ENCODE measurements at places on chromosomes 12 and 14. TPM values are rescaled to one million over a fixed set of nuclear protein-coding genes. Genes with fewer than 3 reads are reported as not detected.

Gene SIX6
- not detected for total RNA-seq

DNA sequence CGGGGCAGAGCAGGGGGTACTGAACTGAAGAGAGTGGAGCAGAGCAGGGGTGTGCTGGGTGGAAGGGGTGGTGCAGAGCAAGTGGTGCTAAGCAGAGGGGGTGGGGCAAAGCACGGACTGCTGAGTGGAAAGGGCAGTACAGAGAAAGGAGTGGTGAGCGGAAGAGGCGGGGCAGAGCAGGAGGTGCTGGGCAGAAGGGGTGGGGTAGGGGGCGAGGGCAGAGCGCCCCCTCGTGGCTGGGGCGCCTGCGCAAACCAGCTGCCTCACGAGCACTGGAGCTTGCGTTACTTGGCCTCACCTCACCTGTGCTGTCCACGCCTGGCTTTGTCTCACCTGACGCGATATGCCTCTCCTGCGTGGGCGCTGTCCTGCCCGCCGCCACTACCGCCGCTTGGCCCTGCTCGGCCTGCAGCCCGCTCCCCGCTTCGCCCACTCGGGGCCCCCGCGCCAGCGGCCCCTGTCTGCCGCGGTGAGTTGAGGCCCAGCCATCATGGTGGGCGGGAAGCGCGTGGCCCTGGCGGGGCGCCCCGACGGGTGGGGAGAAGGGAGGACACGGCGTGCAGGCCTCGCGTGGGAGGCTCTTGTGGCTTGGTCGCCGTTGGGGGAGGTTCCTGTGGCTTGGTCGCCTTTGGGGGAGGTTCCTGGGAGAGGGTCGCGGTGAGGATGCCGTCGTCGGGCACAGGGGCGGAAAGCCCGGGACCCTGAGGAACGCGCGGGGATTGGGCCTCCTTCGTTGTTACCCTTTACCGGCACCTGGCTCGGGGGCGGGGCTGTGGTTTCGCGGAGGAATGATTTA is at the start of gene COX8C:
TSS of gene COX8C (plus strand) at position 257 of the 796 bp plus-strand sequence. CDS start at position 344, 87 bp downstream.
- no peak for DNase-seq
- H3K4me1 ChIP-seq, result no peaks in the 10 kb centered on the region
- H3K4me3 ChIP-seq, result no peak within 1 kb of the TSS
- no peak within 1 kb of the TSS for H3K27ac ChIP-seq
- H3K27me3 ChIP-seq, result no peaks in the 10 kb centered on the region

DNA sequence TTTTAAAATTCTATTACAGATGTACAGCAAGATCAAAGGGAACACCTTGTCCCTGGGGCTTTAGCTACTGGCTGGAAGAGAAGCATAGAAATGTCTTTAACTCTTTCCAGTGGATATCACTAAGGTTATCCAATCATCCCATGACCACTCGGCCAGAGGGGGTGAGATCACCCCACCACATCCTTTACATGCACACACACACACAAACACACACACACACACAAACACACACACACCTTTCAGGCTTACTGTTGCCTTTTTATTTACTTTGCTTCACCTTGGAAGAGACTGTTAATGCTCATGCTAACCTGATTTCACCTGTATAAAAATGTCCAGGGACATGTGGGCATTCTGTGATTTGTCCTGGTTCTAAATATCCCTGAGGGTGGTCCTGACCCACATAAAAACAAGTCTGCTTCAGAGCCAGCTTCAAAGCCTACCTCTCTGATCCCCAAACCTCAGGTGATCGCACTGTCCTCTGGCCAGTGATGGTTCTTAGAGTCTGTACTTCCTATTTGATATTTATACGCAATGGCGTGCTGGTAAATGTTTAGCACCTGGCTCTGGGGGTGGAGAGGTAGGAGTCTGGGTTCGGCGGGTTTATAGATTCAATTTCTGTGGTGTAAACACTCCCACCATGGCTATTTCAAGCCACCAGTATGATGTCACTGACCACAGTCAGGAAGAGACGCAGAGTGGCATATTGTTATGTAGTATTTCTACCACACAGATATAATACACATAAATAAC is 166.1 kb upstream of the EEA1 start:
- H3K4me1 ChIP-seq, result no peaks in the 10 kb centered on the region
- no peaks in the 10 kb centered on the region for H3K27me3 ChIP-seq
- H3K4me3 ChIP-seq, result no peak overlapping the region
- no peak for DNase-seq

GRCh38 chr12:47221256-47222023 is 141.7 kb upstream of the AMIGO2 start:
- H3K4me1 ChIP-seq, result peaks cover 26% of the 10 kb centered on the region
- H3K36me3 ChIP-seq, result no peaks in the 10 kb centered on the region
- no peak for DNase-seq
- no peaks in the 10 kb centered on the region for H3K27me3 ChIP-seq
- no peak overlapping the region for H3K4me3 ChIP-seq

DNA sequence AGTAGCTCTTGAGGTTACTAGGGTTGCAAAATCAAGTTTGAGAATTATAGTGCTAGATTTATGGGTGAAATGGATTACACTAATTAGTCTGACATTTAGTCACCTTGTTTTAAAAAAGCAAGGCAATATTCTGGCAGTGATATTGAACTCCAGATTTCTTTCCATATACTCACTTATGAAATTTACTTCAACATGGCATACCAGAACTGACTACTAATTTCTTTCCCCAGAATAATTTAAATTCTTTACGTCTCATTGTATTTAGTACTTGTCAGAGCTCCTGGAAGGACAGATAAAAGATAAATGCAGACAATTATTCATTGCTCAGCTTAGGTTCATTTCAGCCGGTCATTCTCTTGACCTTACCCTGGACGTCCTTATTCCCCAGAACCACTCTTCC is 24.3 kb downstream of the EMP1 start:
- H3K36me3 ChIP-seq, result peaks cover 24% of the 10 kb centered on the region
- H3K4me3 ChIP-seq, result no peak overlapping the region
- peaks cover 16% of the 10 kb centered on the region for H3K4me1 ChIP-seq
- no peaks in the 10 kb centered on the region for H3K27me3 ChIP-seq
- no peak for DNase-seq
- H3K27ac ChIP-seq, result no peak overlapping the region

Measured in lower lobe of right lung (tissue), 2 donors.